ENCODE measurements at places on chromosomes 1 and 21. TPM values are rescaled to one million over a fixed set of nuclear protein-coding genes. Genes with fewer than 3 reads are reported as not detected.

The VPS13D gene
- 88.9 TPM for total RNA-seq

The WRAP73 gene
- 23.3 TPM for total RNA-seq

DNA sequence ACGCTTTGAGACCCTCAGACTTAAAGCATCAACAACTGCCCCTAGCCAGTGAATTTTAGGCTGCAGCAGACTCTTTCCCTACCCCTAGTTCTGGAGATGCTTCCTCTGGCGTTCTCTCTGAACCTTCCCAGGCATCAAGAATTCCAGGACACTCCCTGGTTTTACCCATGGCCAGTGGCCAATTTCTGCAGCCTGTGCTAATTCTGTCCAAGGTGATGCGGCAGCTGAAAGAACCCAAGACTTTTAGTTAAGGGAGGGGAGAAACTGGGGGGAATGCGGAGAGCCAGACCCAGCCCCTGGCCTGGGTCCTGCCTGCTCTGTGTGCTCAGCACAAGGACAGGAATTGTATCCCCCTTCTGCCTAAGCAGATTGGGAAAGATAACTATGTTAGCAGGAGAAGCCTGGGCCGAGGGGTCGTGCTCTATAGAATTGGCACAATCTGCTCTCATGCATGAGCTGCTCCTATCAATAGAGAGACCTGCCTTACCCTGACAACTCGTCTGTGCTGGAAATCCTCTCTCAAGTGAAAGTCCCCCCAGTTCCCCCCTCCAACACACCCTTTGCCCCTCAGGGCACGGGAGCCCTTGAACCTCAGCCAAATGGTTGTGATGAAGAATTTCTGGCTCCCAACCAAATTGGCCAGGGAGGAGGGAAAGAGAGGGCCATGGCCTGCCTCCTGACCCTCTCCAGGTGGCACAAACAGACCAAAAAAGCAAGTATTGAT lies 5.4 kb upstream of the GJA8 start:
- H3K4me1 ChIP-seq = no peaks in the 10 kb centered on the region
- no peak for DNase-seq
- H3K27ac ChIP-seq = no peak overlapping the region

DNA sequence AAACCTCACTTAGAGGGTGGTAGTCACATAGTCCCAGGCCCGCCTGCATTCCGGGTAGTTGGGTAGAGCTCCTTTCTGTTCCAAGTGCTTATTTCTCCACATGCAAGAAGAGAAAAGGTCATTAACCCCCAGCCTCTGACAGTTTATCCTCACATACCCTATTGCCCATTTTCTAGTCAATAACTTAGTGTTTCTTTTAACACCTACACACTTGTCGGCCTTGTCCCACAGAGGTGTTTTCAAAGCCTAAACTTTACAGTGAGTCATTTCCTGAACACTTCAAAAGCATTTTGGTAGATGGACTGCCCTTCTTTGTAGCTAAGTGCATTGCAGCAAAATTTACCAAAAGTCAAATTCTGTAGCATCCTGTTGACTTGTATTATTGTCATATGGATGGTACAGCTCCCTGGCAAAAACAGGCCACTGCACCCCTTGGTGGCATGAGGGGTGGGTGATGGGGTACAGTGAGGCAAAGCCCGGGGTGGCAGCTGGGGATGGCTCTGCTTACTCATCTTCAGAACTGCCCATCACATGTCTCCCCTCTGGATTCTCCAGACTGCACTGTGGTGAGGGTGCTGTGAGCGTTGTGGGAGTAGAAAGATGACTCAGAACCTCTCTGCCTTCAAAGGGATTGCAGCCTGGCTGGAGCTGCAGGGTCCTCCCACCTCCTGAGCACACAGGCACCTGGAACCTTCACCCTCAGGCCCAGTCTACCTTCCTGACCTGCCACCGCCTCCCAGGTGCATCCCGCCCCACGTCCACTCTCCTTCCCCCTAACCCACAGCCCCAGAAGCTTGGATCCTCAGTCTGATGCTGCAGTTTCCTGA lies 45.8 kb upstream of the DMRTB1 start:
- no peaks in the 10 kb centered on the region for H3K27me3 ChIP-seq
- no peak for DNase-seq
- no peak overlapping the region for H3K4me3 ChIP-seq
- H3K4me1 ChIP-seq = no peaks in the 10 kb centered on the region
- H3K27ac ChIP-seq = no peak overlapping the region

The SPRR2E gene
- total RNA-seq = 11.8 TPM

DNA sequence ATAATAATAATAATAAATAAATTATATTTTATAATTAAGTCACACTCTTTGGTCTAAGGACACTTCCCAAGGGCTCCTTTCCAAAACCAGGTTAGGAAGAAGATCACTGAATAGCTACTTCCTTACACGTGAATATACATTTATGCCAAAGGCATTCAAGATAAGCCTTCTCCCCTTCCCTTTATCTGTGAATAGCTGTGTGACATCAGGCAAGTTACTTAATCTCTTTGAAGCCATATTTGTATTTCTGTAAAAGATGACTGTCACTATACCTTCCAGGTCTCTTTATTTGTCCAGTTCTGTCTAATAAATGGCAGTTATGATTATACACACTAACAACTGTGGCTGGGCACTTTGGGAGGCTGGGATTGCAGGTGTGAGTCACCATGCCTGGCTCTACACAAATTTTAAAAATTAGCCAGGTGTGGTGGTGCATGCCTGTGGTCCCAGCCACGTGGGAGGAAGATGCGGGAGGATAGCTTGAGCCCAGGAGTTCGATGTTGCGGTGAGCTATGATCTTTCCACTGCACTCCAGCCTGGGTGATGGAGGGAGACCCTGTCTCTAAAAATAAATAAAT lies 5.5 kb upstream of the RNF11 start:
- H3K4me3 ChIP-seq = no peak overlapping the region
- H3K27me3 ChIP-seq = no peaks in the 10 kb centered on the region
- H3K27ac ChIP-seq = no peak overlapping the region
- DNase-seq = no peak

DNA sequence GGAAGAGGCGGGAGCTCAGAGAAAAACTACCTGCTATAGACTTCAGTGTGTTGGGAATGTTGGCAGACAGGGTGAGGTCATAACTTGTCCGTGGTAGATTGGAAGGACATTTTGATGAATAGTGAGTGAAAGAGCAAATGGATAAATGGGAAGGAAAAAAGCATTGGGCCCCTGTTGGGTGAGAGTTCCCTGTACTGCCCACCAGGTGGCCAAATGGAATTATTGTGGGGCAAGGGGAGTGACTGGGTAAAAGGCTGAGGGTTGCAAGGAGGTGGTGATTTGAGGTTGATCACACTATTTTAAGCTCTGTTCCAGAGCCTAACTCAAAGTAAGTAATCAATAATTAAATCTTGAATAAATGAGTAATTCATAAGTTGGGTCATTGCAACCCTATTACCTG lies 60.4 kb downstream of the MRPS6 start:
- H3K36me3 ChIP-seq = peaks cover 4% of the 10 kb centered on the region
- no peak overlapping the region for H3K27ac ChIP-seq
- no peaks in the 10 kb centered on the region for H3K27me3 ChIP-seq
- H3K4me3 ChIP-seq = no peak overlapping the region
- DNase-seq = no peak

GRCh38 chr1:182071924-182072323 lies 10.4 kb upstream of the ZNF648 start:
- no peak overlapping the region for H3K27ac ChIP-seq
- DNase-seq = no peak
- H3K4me1 ChIP-seq = no peaks in the 10 kb centered on the region

GRCh38 chr1:109902204-109902985 lies 8.3 kb upstream of the CSF1 start:
- peaks cover 8% of the 10 kb centered on the region for H3K4me1 ChIP-seq
- no peaks in the 10 kb centered on the region for H3K27me3 ChIP-seq
- DNase-seq = no peak
- H3K36me3 ChIP-seq = no peaks in the 10 kb centered on the region
- H3K27ac ChIP-seq = no peak overlapping the region
- H3K4me3 ChIP-seq = no peak overlapping the region

DNA sequence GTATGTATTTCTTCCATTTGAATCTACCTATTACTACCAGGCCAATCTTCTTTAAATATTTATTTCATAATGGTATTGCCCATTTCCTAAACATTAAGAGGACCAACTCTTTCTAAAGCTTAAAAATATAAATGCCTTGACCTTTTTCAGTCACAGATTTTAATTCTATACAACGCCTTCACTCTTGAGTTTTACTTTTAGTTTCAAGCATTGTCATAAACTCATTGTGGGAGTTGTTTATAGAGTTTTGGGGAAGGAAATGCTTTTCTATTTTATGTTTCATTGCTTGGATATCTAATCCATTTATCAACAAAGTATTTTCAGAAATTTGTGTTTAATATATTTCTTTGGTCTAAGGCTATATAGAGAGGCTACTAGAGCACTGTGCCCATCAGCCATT lies 155.8 kb downstream of the DPYD start:
- H3K4me1 ChIP-seq = no peaks in the 10 kb centered on the region
- H3K27ac ChIP-seq = no peak overlapping the region
- no peaks in the 10 kb centered on the region for H3K27me3 ChIP-seq
- DNase-seq = no peak
- H3K4me3 ChIP-seq = no peak overlapping the region

GRCh38 chr1:1144122-1144842 lies 28.4 kb upstream of the C1orf159 start:
- no peaks in the 10 kb centered on the region for H3K36me3 ChIP-seq
- no peaks in the 10 kb centered on the region for H3K27me3 ChIP-seq
- peaks cover 18% of the 10 kb centered on the region for H3K4me1 ChIP-seq
- DNase-seq = no peak
- H3K27ac ChIP-seq = peak overlapping the region; percentile 76

GRCh38 chr1:226734611-226735153 lies 4.4 kb downstream of the ITPKB start:
- H3K4me1 ChIP-seq = peaks cover 79% of the 10 kb centered on the region
- no peak for DNase-seq
- H3K4me3 ChIP-seq = peak overlapping the region; percentile 87
- H3K36me3 ChIP-seq = no peaks in the 10 kb centered on the region
- H3K27me3 ChIP-seq = no peaks in the 10 kb centered on the region

DNA sequence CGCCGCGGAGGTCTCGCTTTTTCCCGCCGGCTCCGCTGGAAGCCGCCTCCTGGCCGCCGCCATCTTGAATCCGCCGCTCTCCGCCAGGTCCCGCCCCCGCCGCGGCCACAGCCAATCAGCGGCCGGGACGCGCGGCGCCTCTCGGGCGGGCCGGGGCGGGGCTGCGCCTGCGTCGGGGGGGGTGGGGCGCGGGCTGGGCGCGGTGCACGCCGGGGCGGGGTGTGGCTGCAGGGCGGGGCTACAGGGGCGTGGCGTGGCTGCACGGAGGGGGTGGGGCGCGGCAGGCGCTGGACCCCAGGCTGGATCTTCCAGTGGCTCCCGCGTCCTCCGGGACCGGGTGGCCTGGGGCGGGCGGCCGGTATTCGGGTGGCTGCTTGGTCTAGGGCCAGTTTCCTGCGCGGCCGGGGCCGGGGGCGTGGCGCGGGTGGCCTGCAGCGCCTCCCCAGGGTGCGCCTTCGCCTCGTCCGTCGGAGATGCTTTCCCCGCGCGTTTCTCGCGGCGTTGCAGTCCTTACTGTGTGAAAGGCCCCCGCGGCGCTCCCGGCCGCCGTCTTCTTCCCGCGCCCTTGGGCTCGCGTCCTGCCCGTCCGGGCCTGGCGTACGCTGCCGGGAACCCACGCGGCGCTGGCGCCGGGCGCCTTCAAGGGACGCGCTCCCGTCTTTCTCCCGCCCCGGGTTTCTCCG lies 575 bp downstream of the PCNT start:
- peaks cover 34% of the 10 kb centered on the region for H3K4me1 ChIP-seq
- peak overlapping the region; percentile 99 for H3K27ac ChIP-seq
- H3K27me3 ChIP-seq = no peaks in the 10 kb centered on the region
- no peaks in the 10 kb centered on the region for H3K36me3 ChIP-seq
- peak; percentile 87 for DNase-seq

DNA sequence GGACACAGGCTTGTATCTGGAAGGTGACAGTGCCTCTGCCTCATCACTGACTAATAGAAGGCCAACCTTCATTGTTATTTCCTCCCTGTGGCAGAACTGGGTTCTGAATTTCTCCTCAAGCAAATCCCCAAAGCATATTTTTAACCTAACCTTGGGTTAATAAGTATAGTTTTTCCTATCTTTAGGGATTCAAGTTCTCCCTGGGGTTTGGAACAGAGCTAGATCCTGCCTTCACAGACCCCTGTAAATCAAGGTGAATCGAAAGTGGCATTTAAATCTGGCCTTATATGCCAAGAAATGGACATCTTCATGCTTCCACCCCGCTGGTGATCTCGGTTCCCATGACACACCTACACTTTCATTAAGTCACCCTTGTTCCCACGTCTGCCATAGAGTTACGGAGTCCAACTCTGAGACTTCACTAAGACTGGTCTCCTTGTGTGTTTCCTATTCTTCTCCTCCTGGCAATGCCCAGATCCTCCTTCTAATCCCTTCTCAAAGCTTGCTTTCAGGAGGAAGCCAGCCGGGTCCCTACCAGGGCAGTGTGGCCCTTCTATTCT lies 4.3 kb upstream of the CHI3L2 start:
- no peaks in the 10 kb centered on the region for H3K27me3 ChIP-seq
- peak overlapping the region; percentile 10 for H3K27ac ChIP-seq
- no peak overlapping the region for H3K4me3 ChIP-seq

- H3K27me3 ChIP-seq = no peaks in the 10 kb centered on the region
- no peak overlapping the region for H3K27ac ChIP-seq
- no peak for DNase-seq
- no peaks in the 10 kb centered on the region for H3K4me1 ChIP-seq
Observed at GRCh38 chr1:18344755-18345154, 136.0 kb upstream of the KLHDC7A start.

The IFNGR2 gene
- 89.6 TPM for total RNA-seq

DNA sequence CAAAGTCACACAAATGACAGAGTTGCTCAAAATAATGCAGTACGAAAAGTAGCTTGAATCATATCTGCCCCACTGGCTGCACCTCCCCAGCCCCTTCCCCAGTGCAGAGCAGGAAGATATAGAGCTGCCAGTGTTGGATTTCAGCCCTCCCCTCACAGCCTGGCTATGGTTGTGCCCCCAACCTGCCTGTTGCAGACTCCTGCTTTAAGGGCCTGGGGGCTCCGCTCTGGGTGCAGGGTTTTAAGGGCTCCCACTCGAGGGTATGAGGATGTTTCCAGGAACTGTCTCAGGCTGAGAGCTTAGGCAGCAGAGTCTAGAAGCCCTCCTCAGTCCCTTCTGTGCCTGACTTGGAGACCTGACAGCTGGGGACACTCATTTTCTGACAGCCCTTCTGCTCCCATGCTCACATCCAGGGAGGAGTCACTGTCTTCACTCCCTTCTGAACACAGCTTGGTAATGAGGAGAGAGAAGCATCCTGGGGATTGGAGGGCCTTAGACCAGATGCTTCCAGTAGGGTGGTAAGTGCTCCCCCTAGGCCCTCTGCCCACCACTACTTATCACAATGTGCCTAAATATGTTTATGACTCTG lies 4.6 kb downstream of the S100A9 start:
- no peak for DNase-seq
- H3K4me1 ChIP-seq = peaks cover 2% of the 10 kb centered on the region
- no peaks in the 10 kb centered on the region for H3K27me3 ChIP-seq
- no peak overlapping the region for H3K4me3 ChIP-seq
- no peaks in the 10 kb centered on the region for H3K36me3 ChIP-seq
- H3K27ac ChIP-seq = no peak overlapping the region

The ZNF593OS gene
- not detected for total RNA-seq

The TPTE gene
- not detected for total RNA-seq
